Heart right ventricle (tissue), 16 donors: ENCODE measurements at places on chromosomes 1 and 21.

DNA sequence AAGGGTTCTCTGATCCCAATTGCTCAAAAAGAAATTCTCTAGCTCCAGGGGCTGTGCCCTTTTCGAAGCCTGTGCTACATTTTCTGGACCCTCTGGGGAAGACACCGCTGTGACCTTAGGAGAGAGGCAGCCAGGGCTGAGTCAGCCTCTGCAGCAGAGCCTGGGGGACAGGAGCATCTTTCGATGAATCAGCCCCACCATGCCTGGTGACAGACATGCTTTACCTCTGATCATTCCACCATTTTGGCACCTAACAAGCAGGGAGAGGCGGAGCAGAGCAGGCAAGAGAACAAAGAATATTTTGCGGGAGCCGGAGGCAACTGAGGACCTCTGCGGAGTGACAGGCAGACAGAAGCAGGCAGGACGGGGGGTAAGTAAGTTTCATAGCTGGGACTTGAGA is 84.9 kb downstream of the VWA5B1 start:
- no peak for DNase-seq

- DNase-seq, result no peak
These were observed 7.2 kb downstream of the ADPRS start for GRCh38 chr1:36095760-36096405.

- DNase-seq, result no peak
These were observed 199.3 kb upstream of the ZC3H12A start for GRCh38 chr1:37274938-37275631.

- DNase-seq, result no peak
These were observed 3.5 kb downstream of the ABCB10 start for GRCh38 chr1:229554886-229555621.

DNA sequence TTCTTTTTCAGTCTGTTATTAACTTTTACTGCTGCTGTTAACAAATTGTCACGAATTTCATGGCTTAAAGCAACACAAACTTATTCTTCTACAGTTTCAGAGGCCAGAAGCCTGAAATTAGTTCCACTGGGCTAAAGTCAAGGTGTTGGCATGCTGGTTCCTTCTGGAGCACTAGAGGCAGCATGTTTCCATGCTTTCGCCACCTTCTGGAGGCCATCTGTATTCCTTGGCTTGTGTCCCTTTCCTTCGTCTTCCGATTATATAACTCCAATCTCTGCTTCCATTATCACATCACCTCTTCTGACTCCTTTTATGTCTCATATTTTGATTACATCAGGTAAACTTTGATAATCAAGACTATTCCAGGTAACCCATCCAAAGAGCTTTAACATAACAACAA is 1742.1 kb downstream of the BRINP3 start:
- DNase-seq, result no peak

DNA sequence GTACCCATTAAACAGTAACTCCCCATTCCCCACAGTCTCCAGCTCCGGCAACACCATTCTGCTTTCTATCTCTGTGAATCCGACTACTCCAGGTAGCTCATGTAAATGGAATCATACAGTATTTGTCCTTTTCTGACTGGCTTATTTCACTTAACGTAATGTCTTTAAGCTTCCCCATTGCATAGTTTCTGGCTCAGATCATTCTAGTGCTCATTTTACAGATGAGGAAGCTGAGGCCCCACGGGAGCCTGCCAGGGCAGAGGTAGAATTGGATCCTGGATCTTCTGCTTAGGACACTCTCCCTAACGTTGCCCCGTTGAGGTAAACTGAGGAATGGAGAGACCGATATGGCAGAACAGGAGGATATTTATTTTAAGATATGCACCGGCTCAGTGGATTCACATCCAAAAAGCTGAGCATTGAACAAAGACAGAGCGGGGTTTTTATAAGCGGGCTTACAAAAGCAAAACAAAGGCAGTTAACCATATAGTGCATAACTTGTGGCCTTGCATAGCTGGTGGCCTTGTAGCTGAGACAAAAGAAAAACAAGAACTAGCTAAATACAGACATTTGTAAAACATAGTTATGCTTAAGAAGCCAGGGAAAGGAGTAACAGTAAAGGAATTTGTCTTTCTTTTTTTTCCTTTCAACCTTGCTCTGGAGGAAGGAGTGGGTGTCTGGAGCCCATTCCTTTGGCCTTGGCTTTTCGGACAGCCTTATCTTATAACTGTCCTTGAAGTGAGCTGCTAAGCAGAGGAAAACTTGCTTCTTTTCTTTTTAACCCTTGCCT is 15.3 kb upstream of the KLHDC8A start:
- no peak for DNase-seq

GRCh38 chr1:115837740-115838421 is 3.0 kb downstream of the NHLH2 start:
- DNase-seq, result no peak

- no peak for DNase-seq
These were observed 67.5 kb downstream of the PSMG1 start for GRCh38 chr21:39115576-39116235.

- DNase-seq, result no peak
These were observed 68.1 kb downstream of the PPP1R12B start for GRCh38 chr1:202416641-202417040.

DNA sequence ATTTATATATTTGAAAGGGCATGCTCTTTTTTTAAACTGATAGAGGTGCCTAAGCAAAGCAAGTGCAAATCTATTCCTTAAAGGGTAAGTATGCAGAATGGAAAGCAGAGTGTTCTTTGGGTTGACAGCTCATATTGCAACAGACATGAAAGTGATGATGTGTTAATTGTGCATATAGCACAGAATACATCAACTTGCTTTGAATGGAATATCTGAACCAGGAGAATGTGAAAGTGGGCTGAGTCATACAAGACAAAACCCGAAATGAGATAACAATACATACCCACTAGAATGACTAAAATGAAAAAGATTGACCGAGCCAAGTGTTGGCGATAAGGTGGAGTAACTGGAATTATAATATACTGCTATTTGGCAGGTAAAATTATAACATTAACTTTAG is 4.3 kb downstream of the CR1 start:
- DNase-seq, result no peak

GRCh38 chr1:155107309-155108264 is 20.1 kb upstream of the EFNA1 start:
- DNase-seq, result no peak

DNA sequence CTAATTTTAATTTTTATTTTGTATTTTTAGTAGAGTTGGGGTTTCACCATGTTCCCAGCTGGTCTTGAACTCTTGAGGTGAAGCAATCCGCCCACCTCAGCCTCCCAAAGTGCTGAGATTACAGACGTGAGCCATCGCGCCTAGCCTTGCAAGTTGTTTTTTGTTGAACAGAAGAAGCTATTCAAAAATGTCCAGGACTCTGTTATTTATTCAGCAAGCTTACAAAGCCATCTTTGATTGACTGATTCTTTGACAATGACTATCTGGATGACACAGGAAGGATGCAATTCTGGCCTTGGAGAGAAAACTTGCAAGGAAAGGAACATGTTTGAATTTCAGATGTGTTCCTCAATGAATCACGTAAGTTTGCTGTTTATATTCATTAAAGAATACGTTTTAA is 63.5 kb downstream of the MAP3K7CL start:
- no peak for DNase-seq

GRCh38 chr1:109838838-109839240 is 71.8 kb upstream of the CSF1 start:
- DNase-seq, result no peak

DNA sequence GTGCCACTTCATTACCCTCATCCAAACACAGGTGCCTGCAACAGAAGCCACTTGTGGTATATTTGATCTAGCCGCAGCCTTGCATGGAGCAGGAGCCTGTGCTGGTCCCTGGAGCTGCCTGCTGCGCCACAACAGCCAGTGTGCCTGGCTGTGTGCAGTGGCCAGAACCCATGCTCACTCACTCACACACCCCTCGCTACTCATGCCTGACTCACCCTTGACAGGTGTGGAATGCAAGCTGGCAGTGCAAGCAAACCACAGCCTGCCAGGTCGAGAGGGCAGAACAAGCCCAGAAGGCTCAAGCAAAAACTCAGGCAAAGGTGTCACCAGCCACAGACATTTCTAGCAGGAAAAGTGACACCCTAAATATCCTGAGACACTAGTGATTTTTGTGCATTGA is 1510.9 kb downstream of the KCNT2 start:
- no peak for DNase-seq

DNA sequence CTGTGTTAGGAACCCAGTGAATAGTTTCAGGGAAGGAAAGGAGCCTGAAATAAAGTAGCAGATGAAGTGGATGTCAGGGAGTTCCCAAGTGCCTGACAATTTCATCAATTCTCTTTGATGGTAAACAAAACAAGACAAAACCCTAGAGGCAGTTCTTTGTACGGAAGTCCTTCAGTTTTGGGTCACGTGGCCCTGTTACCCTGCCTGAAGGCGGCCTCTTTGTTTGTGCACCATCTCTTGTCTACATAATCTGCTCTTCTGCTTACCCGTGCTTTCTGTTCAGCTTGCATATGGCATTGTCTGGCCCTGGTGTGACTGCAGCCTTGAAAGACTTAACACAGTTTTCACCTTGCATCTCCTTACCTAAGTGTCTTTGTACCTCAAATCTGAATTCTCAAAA is 166.7 kb upstream of the DUSP10 start:
- DNase-seq, result no peak

- no peak for DNase-seq
These were observed 11.9 kb downstream of the SH2D2A start for GRCh38 chr1:156804572-156805243.

DNA sequence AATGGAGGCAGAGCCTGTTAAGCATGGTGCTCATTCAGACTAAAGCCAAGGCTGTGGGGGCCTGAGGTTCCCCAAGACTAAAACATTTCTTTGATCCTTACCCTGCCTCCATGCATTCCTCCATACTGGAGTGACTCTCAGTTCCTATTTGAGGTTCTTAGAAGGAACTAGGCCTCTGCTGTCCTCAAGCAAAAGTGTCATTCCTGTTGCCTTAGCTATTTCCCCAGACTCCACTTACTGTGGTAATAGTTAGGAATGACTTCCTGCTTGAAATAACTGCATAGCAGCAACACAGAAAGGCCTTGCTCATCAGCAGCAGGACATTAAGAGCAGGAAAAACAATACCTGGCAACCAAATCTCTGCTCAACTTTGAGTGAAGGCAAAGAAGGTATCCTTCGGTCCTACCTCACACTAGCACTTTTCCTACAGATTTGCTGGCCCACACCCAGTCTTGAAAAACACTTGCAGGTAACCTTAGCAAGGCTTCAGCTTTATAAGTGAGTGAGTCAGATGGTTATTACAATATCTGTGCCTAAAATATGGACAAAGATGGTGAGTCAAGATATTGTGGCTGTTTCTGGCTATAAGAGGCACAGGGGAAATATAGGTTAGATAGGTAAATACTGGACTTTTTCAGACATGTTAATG is 14.8 kb downstream of the LRRC41 start:
- no peak for DNase-seq

DNA sequence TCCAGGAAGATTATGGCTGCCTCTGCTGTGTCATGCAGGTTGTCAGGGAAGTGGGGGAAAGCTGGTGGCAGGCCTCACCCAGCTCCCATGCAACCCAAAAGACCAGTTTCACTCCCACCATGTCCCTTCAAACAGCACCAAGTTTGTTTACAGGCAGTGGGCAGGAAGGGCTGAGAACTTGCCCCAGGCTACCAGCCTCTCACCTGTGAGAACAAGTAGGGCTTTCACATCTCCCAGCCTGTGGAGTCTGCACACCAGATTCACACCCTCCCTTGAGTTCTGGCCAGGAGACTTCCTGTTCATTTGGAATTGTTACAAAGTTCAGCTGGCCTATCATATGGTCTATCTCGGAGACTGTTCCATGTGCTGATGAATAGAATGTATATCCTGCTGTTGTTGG is 27.8 kb downstream of the RPAP2 start:
- no peak for DNase-seq

DNA sequence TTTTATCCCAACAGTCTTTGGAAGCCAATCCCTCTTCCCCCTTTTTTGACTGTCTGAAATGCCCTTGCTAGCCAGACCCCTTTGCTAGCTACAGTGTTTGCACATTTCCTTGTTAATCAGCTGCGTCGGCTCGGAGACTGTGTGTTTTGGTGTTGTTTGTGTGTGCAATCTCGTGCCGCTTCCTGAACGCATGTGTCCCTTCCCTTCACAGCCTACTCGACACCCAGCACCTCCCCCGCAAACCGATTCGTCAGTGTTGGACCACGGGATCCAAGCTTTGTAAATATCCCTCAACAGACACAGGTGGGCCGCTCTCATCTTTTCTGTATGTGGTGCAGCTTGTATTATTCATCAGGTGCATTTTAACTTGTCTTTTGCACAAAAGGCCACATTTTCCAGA is 298.7 kb downstream of the TM2D1 start:
- DNase-seq, result no peak

GRCh38 chr1:63363014-63363413 is 4.4 kb upstream of the ALG6 start:
- no peak for DNase-seq

DNA sequence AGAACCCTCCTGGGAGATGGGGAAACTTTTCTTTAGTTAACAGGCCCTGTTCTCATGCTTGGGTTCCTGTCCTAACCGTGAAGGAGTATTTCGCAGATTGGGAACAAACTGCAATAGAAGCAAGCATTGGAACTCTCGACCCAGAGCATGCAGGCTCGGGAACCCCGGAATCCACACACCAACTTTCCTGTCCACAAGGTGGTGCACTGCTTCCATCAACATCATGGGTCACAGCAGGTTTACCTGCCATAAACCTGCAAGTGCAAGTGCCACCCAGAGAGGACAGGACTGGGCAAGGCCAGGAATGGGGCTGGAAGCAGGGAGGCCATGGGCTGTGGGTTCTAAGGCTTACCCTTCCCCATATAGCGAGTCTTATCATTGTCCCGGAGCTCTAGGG is 6.9 kb downstream of the ENO1 start:
- DNase-seq, result no peak

DNA sequence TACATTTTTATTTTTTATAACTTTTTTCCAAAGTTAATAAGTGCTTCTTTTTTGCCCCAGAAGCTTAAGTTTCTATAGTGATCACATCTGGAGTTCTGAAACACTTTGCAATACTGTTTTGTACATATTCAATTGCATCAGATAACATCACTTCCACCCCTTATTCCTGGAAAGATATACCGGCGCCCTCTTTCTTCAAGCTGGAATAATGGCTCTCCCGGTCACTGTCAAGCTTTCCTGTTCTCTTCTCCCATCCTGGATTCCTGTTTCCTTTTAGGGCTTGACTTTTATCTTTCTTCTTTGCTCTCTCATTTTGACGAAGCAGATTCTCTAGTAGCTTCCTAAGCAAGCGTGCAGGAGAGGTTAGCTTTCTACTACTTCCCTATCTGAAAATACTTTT is 1866.8 kb downstream of the MRPL39 start:
- no peak for DNase-seq

- DNase-seq, result no peak
These were observed 247.6 kb downstream of the MRPL39 start for GRCh38 chr21:25359724-25360123.

- no peak for DNase-seq
These were observed 182.3 kb upstream of the GREM2 start for GRCh38 chr1:240794046-240794843.

- no peak for DNase-seq
These were observed 8.0 kb downstream of the SYT6 start for GRCh38 chr1:114145504-114146151.

GRCh38 chr1:67784545-67785186 is 48.6 kb downstream of the GNG12 start:
- no peak for DNase-seq

- no peak for DNase-seq
These were observed 161.5 kb upstream of the C1orf174 start for GRCh38 chr1:4061521-4062031.

GRCh38 chr1:156298852-156299357 is at the start of gene VHLL:
TSS of gene VHLL (minus strand) at chr1:156299307. CDS start at chr1:156299189, 118 bp downstream.
- DNase-seq, result no peak
